GM12878 (cell line): ENCODE measurements at places on chromosomes 7 and 10.
A peak's percentile ranks its signal among the peaks of the same experiment; 100 is the strongest.

DNA sequence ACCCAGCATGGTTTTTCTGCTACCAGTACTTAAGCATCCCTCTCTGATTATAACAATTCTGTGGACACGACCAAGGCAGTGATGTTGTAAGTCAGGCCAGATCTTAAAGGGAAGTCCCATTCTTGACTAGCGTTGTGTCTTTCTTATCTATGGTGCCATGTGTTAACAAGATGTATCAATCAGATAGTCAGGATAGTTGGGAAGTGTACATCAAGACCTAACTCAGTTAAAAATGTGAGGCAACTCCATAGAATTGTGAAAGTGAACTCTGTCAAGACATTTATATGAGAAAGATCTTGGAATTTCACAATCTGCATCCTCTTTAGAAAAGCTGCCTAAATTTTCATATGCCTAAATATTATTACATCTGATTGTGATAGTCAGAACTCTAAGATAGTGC is 341.7 kb upstream of the SEMA3D start:
- no peak for DNase-seq

DNA sequence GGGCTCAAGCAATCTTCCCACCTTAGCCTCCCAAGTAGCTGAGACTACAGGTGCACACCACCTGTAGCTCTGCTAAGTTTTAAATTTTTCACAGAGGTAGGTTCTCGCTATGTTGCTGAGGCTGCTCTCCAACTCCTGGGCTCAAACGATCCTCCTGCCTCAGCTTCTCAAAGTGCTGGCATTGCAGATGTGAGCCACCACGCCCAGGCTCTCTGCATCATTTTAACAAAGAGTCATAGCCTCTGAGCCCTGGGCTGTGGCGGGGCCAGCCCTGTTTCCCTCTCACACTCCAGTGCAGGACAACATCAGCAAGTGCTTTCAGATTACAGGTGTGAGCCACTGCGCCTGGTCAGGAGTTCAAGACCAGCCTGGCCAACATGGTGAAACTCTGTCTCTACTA is 102.5 kb downstream of the COL26A1 start:
- no peak for DNase-seq

DNA sequence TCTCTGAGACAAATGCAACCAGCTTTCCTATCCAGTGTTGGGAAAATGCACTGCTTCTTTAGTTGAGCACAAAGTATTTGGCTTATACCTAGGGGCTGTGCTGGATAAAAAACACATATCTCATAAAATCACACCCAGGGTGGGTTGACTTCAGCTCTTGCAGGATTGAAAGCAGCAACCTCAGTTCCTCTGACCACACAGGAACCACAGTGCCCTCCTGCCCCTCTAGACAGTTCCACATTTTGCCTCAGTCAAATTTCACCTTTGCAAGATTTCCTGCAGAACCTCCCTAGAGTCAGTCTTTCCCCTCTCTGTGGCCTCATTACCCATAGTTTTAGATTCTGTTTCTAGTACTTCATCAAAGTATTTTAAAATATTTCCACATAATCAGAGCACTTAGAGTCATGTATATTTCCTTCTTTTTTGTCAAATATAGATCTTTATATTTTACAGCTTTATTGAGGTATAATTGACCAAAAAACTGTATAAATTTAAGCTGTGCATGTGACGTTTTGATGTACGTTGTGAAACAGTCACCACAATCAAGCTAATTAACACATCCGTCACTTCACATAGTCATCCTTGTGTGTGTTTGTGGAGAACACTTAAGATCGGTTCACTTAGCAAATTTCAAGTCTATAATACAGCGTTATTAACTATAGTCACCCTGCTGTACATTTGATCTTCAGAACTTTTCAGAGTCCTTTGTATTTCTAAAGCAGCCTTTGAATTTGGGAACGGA is 37.0 kb upstream of the EGR2 start:
- peak; percentile 75 for DNase-seq

DNA sequence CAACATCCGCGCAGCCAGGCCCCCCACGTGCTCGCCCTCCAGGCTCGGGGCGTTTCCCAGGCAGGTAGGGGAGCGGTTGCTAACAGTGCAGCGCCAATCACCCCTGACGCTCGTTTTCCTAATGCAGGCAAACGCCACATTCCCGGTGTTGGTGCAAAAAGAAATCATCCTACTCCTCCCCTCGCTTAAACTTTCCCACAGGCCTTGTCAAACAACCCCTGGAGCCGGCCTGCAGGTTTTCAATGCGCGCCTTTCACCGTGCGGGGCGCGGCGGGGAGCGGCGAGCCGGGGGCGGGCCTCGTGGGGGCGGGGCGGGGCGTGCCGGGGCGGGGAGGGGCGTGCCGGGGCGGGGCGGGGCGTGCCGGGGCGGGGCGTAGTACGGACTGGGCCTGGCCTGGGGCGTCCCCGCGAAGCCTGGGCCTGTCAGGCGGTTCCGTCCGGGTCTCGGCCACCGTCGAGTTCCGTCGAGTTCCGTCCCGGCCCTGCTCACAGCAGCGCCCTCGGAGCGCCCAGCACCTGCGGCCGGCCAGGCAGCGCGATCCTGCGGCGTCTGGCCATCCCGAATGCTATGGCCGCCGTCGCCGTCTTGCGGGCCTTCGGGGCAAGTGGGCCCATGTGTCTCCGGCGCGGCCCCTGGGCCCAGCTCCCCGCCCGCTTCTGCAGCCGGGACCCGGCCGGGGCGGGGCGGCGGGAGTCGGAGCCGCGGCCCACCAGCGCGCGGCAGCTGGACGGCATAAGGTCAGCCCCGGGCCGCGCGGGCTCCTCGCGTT is at the start of gene ECHDC3:
ECHDC3 (plus strand) TSS at position 374 of the 770 bp plus-strand sequence; CDS start at position 569, 195 bp downstream.
- DNase-seq: no peak

DNA sequence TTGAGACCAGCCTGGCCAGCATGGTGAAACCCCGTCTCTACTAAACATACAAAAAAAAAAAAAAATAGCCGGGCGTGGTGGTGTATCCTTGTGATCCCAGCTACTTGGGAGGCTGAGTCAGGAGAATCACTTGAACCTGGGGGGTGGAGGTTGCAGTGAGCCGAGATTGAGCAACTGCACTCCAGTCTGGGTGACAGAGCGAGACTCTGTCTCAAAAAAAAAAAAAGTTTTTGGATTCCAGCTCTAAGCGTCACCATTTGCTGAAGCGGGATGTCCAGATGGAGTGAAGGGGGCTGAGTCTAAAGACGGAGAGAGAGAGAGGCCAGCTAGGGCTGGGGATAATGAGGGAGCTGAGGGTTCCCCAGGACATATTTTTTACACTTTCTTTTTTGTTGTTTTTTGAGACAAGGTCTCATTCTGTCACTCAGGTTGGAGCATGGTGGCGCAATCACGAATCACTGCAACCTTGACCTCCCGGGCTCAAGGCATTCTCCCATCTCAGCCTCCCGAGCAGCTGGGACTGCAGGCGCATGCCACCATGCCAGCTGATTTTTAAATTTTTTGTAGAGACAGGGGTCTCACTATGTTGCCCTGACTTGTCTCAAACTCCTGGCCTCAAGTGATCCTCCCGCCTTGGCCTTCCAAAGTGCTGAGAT is 9.4 kb upstream of the HK1 start:
- no peak for DNase-seq

DNA sequence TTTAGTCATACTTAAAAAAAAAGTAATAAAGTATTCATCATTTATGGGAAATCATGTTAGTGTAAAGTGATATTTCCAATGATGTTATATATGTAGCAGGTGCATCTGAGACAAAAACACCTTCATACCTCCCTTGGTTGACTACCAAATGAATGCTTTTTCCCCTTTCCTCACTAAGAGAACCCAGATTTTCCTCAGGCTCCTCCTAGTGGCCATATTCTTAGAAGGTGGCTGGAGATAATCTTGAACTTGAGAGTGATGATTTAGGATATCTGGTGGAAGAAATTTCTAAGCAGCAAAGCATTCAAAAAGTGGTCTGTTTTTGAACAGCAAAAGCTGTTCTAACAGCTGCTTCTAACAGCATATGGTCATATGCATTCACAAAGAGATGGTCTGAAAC is 16.8 kb upstream of the DNAH11 start:
- no peak for DNase-seq

GRCh38 chr10:96947036-96947435 is 114.9 kb downstream of the LCOR start:
- DNase-seq: no peak

DNA sequence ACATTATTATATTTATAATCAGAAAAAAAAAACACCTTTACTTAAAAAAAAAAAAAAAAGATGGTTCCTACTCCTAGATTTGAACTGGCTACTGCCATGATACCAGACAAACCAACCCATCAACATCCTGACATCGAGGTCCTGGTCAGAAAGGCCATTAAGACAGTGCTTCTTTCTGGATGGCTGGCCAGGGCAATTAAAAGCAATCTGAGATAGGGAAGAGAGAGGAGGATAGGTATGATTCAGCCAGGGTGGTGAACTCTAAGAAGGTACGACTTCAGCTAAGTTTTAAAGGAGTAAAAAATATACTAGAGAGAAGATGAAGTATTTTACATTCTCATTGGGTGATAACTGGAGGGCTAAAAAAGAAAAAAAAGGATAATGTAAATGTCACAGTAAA is 139.0 kb downstream of the DOCK4 start:
- no peak for DNase-seq

GRCh38 chr7:26151096-26151495 is 902 bp upstream of the NFE2L3 start:
- DNase-seq: no peak

DNA sequence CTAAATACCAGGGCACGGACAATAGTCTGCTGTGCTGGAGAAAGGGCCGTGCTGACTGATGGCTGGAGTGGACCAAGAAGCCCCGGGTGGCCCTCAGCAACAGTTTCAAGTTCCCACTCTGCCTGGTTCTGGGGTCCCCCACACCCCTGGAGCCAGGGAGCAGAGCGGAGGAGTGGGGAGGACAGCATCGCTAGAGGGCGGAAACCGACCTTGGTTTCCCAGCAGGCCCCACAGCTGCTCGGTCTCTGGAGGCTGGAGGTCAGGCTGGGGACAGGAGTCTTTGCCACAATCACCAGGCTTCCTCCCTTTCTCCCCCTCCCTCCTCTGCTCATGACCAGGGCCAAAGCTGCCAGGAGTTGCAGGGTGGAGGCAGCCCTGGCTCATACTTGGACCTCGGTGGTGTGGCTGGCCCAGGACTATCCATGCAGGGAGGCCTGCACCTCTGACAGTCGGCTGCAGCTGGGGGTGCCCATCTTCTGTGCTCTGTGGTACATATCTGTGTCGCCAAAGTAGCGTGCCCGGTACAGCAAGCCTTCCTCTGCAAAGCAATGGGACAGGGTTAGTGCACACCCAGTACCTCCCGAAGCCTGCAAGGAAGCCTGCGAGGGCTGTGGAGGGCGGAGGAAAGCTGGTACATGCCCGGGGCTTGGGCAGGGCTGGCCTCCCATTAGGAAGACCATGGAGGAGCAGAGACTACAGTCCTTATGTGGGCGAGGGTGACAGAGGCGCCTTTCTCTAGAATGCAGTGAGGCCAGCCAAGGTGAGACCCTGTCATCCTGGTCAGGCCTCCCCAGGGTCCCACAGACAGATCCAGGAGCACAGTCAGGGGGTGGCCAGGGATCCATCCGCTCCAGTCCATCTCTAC is 19.1 kb downstream of the DNAJB12 start:
- no peak for DNase-seq

- no peak for DNase-seq
Observed at GRCh38 chr7:122413339-122413738, 108.8 kb upstream of the FEZF1 start.

GRCh38 chr7:131620673-131621609 is 64.5 kb upstream of the PODXL start:
- DNase-seq: no peak
